Globus pallidus (tissue), 1 donor: ENCODE measurements at places on chromosomes 11 and 22.
A peak's percentile ranks its signal among the peaks of the same experiment; 100 is the strongest.

DNA sequence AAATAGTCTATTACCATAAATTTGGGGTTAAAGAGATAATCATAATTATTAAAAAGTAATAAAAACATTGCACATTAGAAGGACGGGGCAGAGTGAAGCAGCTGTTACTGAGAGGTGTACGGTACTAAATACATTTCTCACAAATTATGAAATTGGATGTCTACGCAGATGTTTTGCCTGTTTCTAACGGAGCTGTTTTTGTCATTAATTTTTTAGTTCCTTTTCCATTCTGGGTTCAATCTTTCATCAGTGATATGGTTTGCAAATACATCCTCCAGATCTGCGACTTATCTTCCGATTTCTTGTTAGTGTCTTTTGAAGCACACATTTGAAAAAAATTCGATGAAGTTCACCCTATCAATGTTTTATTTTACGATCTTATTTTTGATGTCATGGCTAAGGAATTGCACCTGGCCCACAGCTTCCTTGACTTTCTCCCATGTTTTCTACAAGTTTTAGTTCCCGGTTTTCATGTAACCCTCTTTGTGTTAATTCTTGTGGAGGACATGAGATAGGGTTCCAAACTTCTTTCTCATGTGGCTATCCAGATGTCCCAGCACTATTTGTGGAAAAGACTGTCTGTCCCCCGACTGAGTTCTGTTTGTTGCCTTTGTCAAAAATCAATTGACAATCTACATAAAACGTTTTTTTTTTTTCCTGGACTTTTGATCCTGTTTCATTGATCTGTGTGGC is 21.3 kb upstream of the KRTAP5-6 start:
- DNase-seq, result no peak

- DNase-seq, result no peak
Measured at GRCh38 chr11:69156235-69156639, 502 bp downstream of the SMIM38 start.

- DNase-seq, result peak; percentile 93
Measured at GRCh38 chr22:42070517-42071422, at the start of gene NAGA. Gene NAGA (minus strand): TSS chr22:42070812. CDS start chr22:42070297, 515 bp downstream.

- DNase-seq, result peak; percentile 93
Measured at GRCh38 chr11:119891055-119891768, 162.2 kb upstream of the NECTIN1 start.

DNA sequence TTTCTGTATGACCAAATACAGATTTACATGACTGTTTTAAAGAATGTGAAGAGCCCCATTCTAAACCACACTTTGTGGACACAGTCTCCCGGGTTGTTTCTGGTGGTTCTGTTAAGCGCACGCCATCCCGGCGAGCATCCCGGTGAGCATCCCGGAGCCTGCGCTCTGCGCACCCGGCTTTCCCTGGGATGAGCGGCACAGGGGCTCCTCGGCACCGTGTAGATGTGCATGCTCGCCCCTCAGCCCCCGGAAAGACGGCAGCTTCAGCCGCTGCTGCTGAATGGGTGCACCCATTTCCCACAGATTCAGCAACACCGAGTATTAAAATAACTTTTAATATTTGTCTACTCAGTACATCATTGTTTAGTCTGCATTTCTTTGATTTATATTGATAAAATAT is 36.0 kb downstream of the GLB1L2 start:
- DNase-seq, result no peak

DNA sequence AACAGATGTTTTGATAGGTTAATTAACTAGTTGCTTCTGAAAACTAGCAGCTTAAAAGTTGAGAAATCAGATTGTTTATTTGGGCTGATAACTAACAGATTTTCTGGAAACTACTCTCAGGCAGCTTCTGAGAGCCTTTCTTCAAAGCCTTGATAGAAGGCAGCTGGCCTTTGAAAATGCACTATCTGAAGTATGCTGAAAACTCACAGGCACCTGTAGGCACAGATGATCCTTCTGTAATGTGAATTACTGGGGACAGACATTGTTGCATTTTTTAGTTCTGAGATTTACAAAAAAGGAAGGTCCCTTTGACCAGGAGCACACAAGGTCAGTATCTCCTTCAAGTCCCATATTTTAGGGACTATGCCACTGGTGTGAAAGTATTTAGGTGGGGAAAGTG is 460.8 kb upstream of the CNTN5 start:
- DNase-seq, result no peak

- no peak for DNase-seq
Measured at GRCh38 chr11:127247261-127247851, 246.8 kb upstream of the KIRREL3 start.

DNA sequence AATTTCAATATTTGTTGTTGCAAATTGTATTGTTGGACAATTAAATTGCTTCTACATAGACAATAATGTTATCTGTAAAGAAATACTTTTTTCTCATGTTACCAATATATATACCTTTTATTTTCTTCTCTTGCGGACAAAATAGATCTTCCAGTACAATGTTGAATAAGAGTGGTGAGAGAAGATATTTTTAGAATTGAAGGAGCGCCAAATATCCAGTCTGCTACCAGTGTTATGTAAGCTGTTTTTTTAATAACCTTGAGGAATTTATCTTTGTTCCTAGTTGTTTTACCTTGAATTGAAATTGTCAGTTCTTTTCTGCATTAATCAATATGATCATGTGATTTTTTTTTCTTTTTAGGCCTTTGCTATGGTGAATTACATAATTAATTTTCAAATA is 1702.5 kb upstream of the RAG2 start:
- DNase-seq, result no peak

DNA sequence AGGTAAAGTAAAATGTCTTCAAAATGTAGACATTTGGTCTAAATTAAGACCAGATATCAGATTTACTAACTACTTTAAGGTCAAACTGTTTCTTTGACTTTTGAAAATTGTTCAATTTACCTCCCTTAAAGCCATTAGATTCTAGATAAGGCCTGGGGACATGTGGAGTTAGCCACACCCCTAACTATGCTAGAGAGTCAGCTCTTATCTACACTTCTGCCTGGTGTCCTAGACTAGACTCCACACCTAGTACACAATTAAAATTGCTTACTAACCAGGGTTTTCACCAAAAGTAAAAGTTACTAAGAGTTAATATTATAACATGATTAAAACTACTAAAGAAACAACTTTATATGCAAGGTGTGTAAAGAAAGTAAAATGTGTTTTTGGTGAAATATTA is 43.6 kb upstream of the DBX1 start:
- no peak for DNase-seq
